Stomach (tissue), 19 donors: ENCODE measurements at places on chromosomes 5 and 9. TPM values are rescaled to one million over a fixed set of nuclear protein-coding genes. Genes with fewer than 3 reads are reported as not detected.

The TARS1 gene
- total RNA-seq = 27.5 TPM

The PCDHGC4 gene
- total RNA-seq = 15.4 TPM

DNA sequence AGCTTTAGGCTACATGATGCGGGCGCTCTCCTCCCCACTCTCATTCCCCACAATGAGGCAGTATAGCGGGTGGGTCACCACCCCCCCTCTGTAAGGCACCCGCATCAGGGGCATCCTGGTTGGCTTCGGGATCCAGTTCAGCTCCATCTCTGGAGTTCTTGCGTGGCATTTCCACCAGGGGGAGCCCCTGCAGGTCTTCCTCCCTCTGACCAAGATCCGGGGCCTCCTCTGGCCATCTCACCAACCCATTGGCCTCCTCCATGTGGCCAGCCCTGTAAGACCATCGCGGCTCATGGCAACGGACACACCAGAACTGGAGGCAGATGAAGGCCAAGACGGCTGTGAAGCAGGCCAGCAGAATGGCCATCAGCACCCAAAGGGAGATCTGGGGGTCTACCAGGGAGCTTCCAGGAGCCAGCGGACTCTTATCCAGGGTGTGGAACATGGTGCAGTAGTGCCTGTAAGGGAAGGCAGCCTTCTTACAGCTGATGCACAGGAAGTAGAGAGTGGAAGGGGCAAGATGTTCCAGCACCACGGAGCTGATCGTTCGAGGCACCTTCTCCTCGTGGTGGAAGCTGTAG lies 77.0 kb downstream of the CYFIP2 start:
- no peak overlapping the region for H3K4me3 ChIP-seq
- no peaks in the 10 kb centered on the region for H3K27me3 ChIP-seq
- no peaks in the 10 kb centered on the region for H3K4me1 ChIP-seq
- peak; percentile 31 for DNase-seq
- H3K27ac ChIP-seq = no peak overlapping the region
- peaks cover 36% of the 10 kb centered on the region for H3K36me3 ChIP-seq

- no peaks in the 10 kb centered on the region for H3K36me3 ChIP-seq
- no peak for DNase-seq
- H3K4me3 ChIP-seq = no peak overlapping the region
- no peaks in the 10 kb centered on the region for H3K27me3 ChIP-seq
- no peaks in the 10 kb centered on the region for H3K4me1 ChIP-seq
- no peak overlapping the region for H3K27ac ChIP-seq
Measured at GRCh38 chr5:87210076-87210475, 57.6 kb upstream of the RASA1 start.

DNA sequence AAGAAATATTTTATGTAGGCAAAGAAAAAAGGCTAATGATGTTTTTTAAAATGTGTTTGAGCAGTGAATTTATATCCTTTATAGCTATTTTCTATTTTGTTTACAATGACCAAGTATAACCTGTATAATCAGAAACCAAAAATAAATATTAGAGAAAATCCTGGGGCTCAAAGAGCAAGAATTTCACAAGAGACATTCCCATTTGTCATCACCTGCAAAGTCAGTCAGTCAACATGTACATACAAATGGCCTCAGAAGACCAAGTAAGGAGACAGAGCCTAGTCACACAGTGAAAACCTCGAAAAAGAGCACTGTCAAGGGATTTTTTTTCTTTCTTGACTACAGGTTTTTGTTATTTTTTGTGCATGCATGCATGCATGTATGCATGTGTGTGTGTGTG lies 231.4 kb downstream of the GLIS3 start:
- no peak overlapping the region for H3K4me3 ChIP-seq
- peaks cover 18% of the 10 kb centered on the region for H3K4me1 ChIP-seq
- no peak overlapping the region for H3K27ac ChIP-seq
- H3K36me3 ChIP-seq = no peaks in the 10 kb centered on the region
- no peak for DNase-seq

DNA sequence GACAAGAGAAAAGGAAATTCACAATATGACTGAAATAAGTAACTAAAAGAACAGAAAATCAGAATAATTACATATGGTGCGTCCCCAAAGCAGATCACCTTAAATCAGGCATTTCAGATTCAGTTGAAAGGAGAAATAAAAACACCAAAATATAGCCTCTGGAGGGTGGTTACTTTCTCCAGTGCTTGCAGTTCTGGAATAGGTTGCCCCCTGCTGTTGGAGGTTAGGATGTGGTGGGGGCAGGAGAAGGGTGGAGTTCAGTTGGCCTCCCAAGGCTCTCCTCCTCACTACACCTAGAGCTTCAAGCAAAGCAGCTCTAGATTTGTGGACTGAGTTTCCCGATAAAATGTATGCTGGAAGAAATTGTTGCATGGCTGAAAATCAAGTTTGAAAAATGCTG lies 338.2 kb upstream of the TLE4 start:
- no peaks in the 10 kb centered on the region for H3K4me1 ChIP-seq
- no peaks in the 10 kb centered on the region for H3K27me3 ChIP-seq
- no peak overlapping the region for H3K4me3 ChIP-seq

GRCh38 chr5:143749581-143750205 lies 62.3 kb upstream of the HMHB1 start:
- H3K27me3 ChIP-seq = peaks cover 6% of the 10 kb centered on the region
- DNase-seq = peak; percentile 45
- no peaks in the 10 kb centered on the region for H3K36me3 ChIP-seq
- H3K4me1 ChIP-seq = no peaks in the 10 kb centered on the region
